ENCODE measurements at places on chromosomes 3 and 15.
A peak's percentile ranks its signal among the peaks of the same experiment; 100 is the strongest.

GRCh38 chr15:74608786-74609185 is 6.8 kb upstream of the CLK3 start:
- no peak for DNase-seq

- DNase-seq: no peak
These were observed 21.3 kb upstream of the CAV3 start for GRCh38 chr3:8712045-8712907.

GRCh38 chr3:119600732-119601131 is 3.0 kb downstream of the PLA1A start:
- DNase-seq: no peak

DNA sequence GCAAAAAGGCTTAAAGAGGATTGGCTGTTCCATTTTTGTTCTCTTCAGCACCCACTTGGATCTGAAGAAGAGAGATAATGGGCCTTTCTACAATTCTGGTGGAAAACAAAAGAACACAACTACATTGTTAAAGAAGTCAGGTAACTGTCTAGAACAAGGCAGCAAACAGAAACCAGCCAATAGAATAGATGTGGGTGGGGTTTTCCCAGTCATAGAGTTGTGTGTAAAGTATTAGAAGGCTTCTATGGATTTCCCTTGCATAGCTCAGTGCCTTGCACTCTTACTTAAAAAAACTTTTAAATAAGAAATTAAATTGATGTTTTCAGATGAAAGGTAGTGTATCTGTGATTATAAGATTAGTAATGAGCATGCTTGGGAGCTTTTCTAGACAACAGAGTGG is 462.7 kb upstream of the ATP11B start:
- DNase-seq: no peak

DNA sequence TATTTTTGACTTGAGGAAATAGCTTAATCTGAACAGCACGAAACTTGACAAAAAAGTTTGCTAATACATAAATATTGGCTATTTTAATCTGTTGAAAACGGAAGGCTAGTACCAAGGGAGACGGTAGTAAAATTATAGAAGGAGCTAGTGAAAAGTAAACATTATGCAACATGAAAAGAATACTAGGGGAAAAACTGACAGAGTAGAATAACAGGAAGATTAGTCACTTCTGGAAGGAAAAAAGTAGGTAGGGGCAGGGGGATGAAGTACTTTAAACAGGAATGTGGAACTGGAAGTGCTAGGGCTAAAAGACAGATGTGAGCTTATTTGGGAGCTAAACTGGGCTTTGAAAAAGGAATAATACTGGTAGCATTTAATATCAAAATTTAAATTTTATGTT is 60.1 kb downstream of the MBNL1 start:
- DNase-seq: peak; percentile 76

DNA sequence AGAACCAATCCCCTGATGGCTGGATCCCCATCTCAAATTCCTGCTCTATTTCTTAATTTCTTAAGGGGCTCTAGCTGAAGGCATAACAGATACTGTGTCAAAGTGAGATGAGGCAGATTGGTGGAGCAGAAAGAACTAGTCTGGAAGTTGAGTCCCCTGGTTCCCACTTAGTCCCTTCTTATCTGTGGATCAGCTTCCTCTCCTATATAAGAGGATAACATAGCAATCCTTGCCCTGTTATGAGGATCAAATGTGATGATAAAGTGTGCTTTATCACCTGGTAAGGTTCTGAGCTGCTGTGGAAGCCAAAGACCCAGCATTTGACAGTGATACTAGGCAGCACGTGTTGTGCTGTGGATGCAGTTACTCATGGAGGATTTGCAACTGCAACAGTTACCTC is 8.1 kb upstream of the SIN3A start:
- no peak for DNase-seq

DNA sequence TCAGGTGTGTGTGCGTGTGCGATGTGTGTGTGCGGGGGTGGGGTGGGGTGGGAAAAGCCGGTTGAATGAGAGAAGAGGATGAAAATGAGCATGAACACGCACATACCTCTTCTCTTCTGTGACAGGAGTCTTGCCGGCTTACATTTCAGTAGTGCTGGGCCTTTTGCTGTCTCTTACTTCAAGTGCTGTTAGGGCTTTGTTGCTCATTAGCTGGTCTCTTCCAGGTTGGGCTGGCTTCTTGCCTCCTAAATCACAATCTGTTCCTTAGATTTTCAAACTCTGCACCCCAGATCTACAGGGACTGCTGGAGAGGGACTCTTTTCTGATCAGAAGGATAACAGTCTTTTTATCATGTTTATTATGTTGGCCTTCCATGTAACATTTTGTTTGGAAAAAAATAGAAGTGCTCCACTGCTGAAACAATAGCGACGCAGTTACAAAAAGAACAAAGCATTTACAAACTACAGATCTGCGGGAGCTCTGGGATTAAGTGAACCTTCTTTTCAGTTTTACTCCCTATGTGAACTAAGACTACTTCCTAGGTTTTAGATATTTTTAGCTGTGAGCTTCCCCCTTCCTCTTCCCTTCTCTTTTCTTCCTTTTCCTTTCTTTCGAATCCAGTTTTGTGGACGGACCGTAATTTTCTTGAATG is 48.5 kb downstream of the USP13 start:
- no peak for DNase-seq

DNA sequence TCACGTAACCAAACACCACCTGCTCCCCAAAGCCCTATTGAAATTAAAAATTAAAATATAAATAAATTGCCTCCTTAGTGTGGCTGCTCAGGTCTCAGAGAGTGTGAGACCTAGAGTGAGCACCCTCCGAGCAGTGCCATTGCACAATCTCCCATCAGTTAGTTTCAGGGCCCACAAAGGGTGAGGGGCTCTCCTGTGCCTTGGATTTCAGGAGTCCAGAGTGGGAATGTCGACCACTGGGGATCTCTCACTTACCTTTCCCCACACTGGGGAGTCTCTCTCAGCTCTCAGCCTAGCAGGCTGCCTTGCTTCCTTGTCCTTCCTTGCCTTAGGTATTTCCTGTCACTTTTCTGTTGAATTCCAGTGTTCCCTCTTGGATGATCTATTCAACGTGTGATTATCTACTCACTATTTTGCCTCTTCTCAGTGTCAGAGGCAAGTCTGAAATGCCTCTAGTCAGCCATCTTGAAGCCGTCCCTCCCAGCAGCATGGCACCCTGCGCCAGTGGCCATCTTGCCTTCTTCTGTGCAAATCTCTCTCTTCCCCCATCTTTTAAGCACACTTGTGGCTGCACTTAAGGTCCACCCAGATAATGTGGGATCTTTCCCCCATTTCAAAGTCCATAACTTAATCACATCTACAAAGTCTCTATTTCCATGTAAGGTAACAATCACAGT is 119.3 kb downstream of the LRRK1 start:
- DNase-seq: no peak

Measured in fibroblast of skin of left quadriceps (primary cell).